ENCODE measurements at places on chromosomes 11 and 22. TPM values are rescaled to one million over a fixed set of nuclear protein-coding genes. Genes with fewer than 3 reads are reported as not detected.
A peak's percentile ranks its signal among the peaks of the same experiment; 100 is the strongest.

DNA sequence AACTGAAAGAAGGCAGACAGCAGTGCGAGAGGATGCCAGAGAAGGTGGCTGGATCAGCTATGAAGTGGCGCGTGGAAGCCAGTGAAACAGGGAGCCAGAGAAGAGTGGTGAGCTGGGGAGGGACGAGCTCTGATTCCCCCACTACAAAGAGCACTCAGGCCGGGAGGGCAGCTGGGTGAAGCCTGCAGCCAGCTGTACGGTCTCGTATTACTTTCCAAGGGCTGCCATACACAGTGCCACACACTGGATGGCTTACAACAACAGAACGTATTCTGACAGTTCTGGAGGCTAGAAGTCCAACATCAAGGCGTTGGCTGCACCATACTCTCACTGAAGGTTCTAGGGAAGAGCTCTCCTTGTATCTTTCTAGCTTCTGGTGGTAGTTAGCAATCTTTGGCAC, 47.1 kb upstream of the WNT11 start:
- no peak for DNase-seq
- H3K27me3 ChIP-seq: no peaks in the 10 kb centered on the region
- H3K4me3 ChIP-seq: no peak overlapping the region
- no peak overlapping the region for H3K27ac ChIP-seq
- no peaks in the 10 kb centered on the region for H3K4me1 ChIP-seq

GRCh38 chr11:110582728-110583432, 129.4 kb downstream of the ARHGAP20 start:
- no peak overlapping the region for H3K4me3 ChIP-seq
- no peaks in the 10 kb centered on the region for H3K36me3 ChIP-seq
- DNase-seq: no peak
- H3K27ac ChIP-seq: no peak overlapping the region

GRCh38 chr22:24510637-24511625, 15.8 kb downstream of the UPB1 start:
- no peaks in the 10 kb centered on the region for H3K27me3 ChIP-seq
- H3K4me3 ChIP-seq: no peak overlapping the region
- no peak overlapping the region for H3K27ac ChIP-seq
- peaks cover 36% of the 10 kb centered on the region for H3K4me1 ChIP-seq
- no peak for DNase-seq

- H3K27me3 ChIP-seq: no peaks in the 10 kb centered on the region
- DNase-seq: no peak
- H3K36me3 ChIP-seq: no peaks in the 10 kb centered on the region
- no peaks in the 10 kb centered on the region for H3K4me1 ChIP-seq
- H3K27ac ChIP-seq: no peak overlapping the region
- no peak overlapping the region for H3K4me3 ChIP-seq
Observed at GRCh38 chr11:70246196-70246595, 24.3 kb upstream of the PPFIA1 start.

The COX8A gene
- 99.0 TPM for total RNA-seq

The OR52E8 gene
- total RNA-seq: not detected

DNA sequence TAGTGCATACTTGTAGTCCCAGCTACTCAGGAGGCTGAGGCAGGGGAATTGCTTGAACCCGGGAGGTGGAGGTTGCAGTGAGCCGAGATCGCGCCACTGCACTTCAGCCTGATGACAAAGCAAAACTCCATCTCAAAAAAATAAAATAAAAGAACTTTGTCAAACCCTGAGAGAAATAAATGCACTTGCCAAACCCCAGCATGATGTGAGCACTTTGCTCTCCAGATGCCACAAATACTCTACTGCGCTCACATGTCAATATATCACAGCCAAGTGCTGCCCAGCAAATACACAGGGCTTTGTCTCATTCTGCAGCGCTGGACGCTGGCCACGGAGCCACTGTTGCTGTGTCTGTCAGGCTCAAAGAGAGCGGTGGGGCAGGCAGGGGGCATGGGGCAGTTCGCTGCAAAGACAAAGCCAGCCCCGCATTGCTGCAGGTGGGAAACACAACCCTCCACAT, 45.1 kb downstream of the AHNAK start:
- no peak overlapping the region for H3K4me3 ChIP-seq
- DNase-seq: no peak
- no peaks in the 10 kb centered on the region for H3K27me3 ChIP-seq
- no peaks in the 10 kb centered on the region for H3K4me1 ChIP-seq
- H3K27ac ChIP-seq: no peak overlapping the region

The OR6T1 gene
- total RNA-seq: not detected

DNA sequence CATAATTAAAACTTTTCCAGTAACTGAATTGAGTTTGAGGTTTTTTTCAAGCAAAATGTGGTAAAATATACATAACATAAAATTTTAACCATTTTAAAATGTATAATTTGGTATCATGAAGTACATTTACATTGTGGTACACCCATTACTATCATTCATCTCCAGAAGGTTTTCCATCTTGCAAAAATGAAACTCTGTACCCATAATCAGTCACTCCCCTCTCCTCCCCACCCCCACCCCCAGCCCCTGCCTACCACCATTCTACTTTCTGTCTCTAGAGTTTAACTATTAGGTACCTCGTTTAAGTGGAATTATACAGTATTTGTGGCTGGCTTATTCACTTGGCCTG, 63.7 kb downstream of the MICAL2 start:
- H3K27ac ChIP-seq: no peak overlapping the region
- no peaks in the 10 kb centered on the region for H3K36me3 ChIP-seq
- no peaks in the 10 kb centered on the region for H3K4me1 ChIP-seq
- no peak for DNase-seq
- H3K4me3 ChIP-seq: no peak overlapping the region
- no peaks in the 10 kb centered on the region for H3K27me3 ChIP-seq

DNA sequence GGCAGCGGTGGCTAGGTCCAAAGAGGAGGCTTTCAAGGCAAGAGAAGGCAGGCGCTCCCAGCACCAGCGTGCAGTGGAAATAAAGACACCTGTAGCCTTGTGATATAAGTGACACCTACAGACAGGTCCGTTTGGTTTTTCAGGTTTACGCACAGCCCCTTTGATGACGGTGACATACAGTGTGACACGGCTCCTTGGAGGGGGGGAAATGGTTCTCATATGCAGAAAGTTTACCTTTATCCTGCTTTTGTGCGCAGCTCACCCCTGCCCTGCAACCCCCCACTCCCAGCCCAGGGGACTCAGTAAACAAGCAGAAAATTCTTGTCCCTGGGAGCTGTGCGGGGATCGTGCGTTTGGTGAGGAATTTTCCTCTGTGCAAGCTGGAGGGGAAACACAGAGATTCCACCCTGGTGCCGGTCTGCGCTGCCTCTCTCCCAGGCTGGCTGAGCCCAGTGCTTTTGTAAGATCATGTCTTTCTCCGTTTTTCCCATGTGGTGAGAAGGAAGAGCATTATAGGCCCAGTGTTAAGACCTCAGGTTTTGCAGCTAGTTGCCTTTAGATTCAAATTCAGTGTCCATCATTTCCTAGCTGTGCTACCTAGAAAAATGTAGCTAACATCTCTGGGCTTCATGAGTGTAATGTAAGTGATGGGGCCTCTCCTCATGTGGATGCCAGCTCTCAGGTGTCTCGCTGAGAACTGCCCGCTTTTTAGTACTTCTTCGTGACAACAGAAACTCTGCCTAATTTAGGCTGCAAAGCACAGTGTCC, at the start of gene ELF5:
Gene ELF5 (minus strand): TSS at position 113 of the 768 bp plus-strand sequence. CDS start 8,045 bp downstream, outside the sequence.
- no peak within 1 kb of the TSS for H3K4me3 ChIP-seq
- H3K27me3 ChIP-seq: no peaks in the 10 kb centered on the region
- no peaks in the 10 kb centered on the region for H3K36me3 ChIP-seq
- no peaks in the 10 kb centered on the region for H3K4me1 ChIP-seq
- DNase-seq: no peak

The PTS gene
- 36.2 TPM for total RNA-seq

DNA sequence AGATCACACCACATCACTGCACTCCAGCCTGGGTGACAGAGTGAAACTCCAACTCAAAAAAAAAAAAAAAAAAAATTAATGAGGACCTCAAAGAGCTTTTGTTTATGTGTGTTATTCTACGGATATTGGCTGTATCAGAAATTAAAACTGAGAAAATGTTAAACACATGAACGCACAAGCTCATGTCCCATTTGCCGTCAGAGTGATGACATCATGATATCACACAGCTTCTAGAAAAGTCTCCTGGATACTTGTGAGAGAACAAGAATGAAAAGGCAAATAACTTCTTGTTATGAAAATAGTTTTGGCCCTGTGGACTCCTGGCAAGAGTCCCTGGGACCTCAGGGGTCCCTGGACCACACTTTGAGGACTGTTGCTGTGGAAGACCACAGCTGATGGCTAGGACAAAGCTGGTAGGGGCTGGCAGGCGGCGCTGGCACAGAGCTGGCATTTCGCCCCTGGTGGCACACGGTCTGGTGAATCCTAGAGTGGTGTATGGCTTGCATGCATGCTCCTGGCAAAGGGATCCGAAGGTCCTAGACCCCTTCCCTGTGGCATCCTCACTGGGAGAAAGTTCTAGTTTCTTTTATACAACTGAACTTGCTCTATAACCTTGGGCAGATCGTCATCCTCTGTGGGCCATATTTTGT, 73.7 kb downstream of the NAT10 start:
- no peak overlapping the region for H3K4me3 ChIP-seq
- no peak for DNase-seq
- peaks cover 6% of the 10 kb centered on the region for H3K4me1 ChIP-seq

GRCh38 chr11:121318848-121319834, 26.6 kb downstream of the SC5D start:
- H3K4me3 ChIP-seq: no peak overlapping the region
- H3K36me3 ChIP-seq: no peaks in the 10 kb centered on the region
- peaks cover 11% of the 10 kb centered on the region for H3K4me1 ChIP-seq
- peak; percentile 77 for DNase-seq

- H3K4me1 ChIP-seq: no peaks in the 10 kb centered on the region
- no peak overlapping the region for H3K27ac ChIP-seq
- DNase-seq: no peak
- no peak overlapping the region for H3K4me3 ChIP-seq
Observed at GRCh38 chr22:48315439-48316256, 1512.0 kb downstream of the BRD1 start.

The GGTLC3 gene
- total RNA-seq: not detected

The TMEM25 gene
- 16.3 TPM for total RNA-seq

- no peak overlapping the region for H3K27ac ChIP-seq
- no peaks in the 10 kb centered on the region for H3K27me3 ChIP-seq
- DNase-seq: no peak
- H3K4me3 ChIP-seq: no peak overlapping the region
Observed at GRCh38 chr11:131428853-131429252, 58.4 kb downstream of the NTM start.

- DNase-seq: no peak
- H3K4me1 ChIP-seq: peaks cover 30% of the 10 kb centered on the region
- H3K27me3 ChIP-seq: no peaks in the 10 kb centered on the region
- no peak within 1 kb of the TSS for H3K27ac ChIP-seq
- no peak within 1 kb of the TSS for H3K4me3 ChIP-seq
Observed at GRCh38 chr11:62921201-62921572, at the start of gene CHRM1. Gene CHRM1 (minus strand): TSS chr11:62921363. CDS start chr11:62911100, 10,263 bp downstream.

DNA sequence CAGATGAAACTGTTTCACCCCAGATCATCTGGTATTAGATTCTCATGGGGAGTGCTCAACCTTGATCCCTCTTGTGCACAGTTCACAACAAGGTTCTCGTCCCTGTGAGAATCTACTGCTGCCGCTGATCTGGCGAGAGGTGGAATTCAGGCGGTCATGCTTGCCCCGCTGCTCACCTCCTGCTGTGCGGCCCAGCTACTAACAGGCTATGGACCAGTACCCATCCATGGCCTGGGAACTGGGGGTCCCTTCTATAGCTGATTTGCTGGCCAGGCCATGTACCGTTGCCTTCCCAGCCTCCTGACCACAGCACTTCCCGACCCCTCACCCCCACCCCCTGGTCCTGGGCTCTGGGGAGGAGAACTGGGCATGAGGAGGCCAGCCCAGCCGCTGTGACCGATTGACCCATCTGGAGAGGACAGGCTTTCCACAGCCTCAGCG, 2.6 kb downstream of the PHLDA2 start:
- no peaks in the 10 kb centered on the region for H3K27me3 ChIP-seq
- H3K4me1 ChIP-seq: peaks cover 28% of the 10 kb centered on the region
- DNase-seq: no peak

GRCh38 chr11:45684440-45684839, 19.0 kb upstream of the CHST1 start:
- H3K36me3 ChIP-seq: no peaks in the 10 kb centered on the region
- H3K4me3 ChIP-seq: no peak overlapping the region
- no peaks in the 10 kb centered on the region for H3K27me3 ChIP-seq
- no peak overlapping the region for H3K27ac ChIP-seq
- no peak for DNase-seq

The PLA2G3 gene
- total RNA-seq: not detected

- no peak overlapping the region for H3K27ac ChIP-seq
- peaks cover 58% of the 10 kb centered on the region for H3K4me1 ChIP-seq
- H3K4me3 ChIP-seq: no peak overlapping the region
- DNase-seq: peak; percentile 50
- no peaks in the 10 kb centered on the region for H3K27me3 ChIP-seq
Observed at GRCh38 chr11:73372375-73372993, 3.7 kb upstream of the RELT start.

The TRIM68 gene
- 21.7 TPM for total RNA-seq

- no peak for DNase-seq
- no peaks in the 10 kb centered on the region for H3K36me3 ChIP-seq
- no peaks in the 10 kb centered on the region for H3K27me3 ChIP-seq
- no peak overlapping the region for H3K4me3 ChIP-seq
Observed at GRCh38 chr11:3115321-3115720, 49.8 kb downstream of the OSBPL5 start.

DNA sequence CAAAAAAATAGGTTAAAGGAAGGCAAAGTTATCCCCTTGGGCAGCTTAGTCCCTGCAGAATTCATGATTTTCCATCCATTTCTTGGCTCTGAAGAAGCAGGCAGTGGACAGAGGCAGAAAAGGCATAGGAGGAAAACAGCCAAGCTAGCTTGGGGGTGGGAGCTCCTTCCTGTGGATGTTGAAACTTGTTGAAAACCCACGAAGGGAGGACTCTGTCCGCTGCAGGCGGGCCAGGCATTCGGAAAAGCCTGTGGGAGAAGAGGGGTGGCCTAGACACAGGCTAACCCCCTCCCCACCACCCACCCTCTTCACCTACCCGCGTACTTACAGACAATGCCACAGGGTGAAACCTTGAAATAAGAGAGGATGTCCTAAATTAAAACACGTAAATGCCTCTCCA, 72.1 kb downstream of the C22orf31 start:
- no peak overlapping the region for H3K27ac ChIP-seq
- no peaks in the 10 kb centered on the region for H3K4me1 ChIP-seq
- no peak overlapping the region for H3K4me3 ChIP-seq
- H3K27me3 ChIP-seq: no peaks in the 10 kb centered on the region
- DNase-seq: no peak
